ENCODE measurements at places on chromosomes 4 and X. TPM values are rescaled to one million over a fixed set of nuclear protein-coding genes. Genes with fewer than 3 reads are reported as not detected.

DNA sequence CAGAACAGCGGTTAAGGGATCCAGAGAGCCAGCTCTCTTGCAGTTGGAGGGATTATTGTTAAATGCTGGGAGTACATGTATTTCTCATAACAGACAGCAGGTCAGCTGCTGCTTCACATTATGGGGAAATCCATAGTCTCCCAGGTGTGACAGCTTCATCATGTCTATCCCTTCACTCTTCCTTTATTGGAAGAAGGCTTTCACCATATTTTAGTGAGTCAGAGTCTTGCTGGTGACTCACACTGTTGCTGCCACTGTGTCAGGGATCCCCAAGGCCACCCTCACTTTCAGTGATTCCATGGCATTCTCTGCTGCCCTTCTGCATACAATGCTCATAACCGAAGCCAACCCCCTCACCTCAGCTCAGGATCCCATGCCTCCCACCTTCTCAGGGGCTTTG, 32.9 kb upstream of the PAGE5 start:
- DNase-seq, result peak; percentile 7

GRCh38 chrX:3712870-3713224, 602 bp downstream of the PRKX start:
- DNase-seq, result no peak

- no peak for DNase-seq
Measured at GRCh38 chrX:24285082-24285481, 28.8 kb downstream of the SUPT20HL2 start.

- no peak for DNase-seq
Measured at GRCh38 chr4:24799544-24800324, 4.4 kb downstream of the SOD3 start.

DNA sequence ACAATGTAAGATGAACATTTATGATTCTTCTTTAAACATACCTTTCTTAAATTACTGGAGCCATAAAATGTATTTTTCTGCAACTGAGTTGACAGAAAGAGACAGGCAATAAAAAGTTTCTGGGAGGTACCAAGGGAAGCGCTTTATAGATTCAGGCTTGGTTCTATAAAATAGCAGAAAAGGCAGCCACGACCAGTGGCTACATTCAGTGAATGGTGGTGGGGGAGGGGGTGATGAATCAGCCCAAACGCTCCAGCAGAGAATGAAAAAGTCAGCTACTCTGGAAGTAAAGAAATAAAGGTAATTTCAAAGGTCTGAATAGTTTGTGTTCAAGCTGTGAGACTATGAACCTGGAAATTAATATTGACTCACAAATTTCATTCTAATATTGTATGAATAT, 456.1 kb downstream of the KCTD8 start:
- no peak for DNase-seq

The CT55 gene
- total RNA-seq, result 0.34 TPM

The RAB33A gene
- total RNA-seq, result not detected

The PTPN13 gene
- total RNA-seq, result 3.0 TPM

The GALNTL6 gene
- not detected for total RNA-seq

Measured in Daoy (cell line).